ENCODE measurements at places on chromosomes 3 and 15.

DNA sequence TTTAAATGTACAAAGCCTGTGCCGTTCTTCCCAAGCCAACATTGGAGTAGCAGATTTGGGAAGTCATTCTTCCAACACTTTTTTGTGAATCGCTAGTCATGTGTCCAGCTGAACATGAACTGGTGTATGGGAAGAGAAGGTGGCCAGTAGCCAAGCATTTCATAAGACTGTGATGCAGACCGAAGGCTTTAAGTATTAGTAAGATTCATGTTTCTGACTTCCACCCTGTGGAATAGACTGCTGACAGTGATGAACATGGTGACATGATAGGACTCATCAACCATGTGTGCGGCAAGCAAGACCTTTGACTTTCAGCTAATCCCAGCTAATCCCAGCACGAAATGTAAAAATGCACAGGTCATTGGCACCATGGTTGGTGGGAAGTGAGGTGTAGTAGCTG, 48.3 kb upstream of the THSD4 start:
- no peak for DNase-seq

- no peak for DNase-seq
Measured at GRCh38 chr15:82850731-82851130, 41.3 kb downstream of the WHAMM start.

GRCh38 chr15:59993950-59994401, 10.1 kb upstream of the FOXB1 start:
- DNase-seq, result no peak

GRCh38 chr3:61777483-61777882, 216.1 kb downstream of the PTPRG start:
- DNase-seq, result no peak

DNA sequence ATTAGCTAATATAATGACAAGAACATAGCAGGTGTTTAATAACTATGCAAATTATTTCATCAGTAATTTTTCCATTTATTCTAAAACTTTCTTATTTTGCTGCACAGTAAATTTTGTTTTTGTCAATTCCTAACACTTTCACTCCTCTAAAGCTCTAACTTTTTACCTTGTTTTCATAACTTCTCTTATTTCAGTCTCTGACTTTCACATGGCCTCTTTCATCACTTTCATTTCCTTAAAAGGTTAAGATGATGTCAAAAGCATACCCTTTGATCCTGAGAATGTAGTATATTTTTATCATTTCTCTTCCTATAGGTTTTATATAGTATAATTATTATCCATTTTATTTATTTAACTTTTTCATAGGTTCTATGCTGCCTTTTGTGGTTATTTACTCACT, 1325.8 kb upstream of the ALCAM start:
- DNase-seq, result no peak

Measured in stimulated activated CD8-positive, alpha-beta memory T cell treated with anti-CD3 and anti-CD28 coated beads, Interleukin-12 subunit alpha, Interleukin-12 subunit beta, amount 100 ng/mL, for 4 hours (primary cell).